Esophagus squamous epithelium (tissue), 5 donors: ENCODE measurements at places on chromosomes 12 and 14. TPM values are rescaled to one million over a fixed set of nuclear protein-coding genes. Genes with fewer than 3 reads are reported as not detected.

Gene AQP2
- total RNA-seq: not detected

Gene SLC10A1
- total RNA-seq: not detected

Gene DNAI7
- total RNA-seq: not detected

Gene PZP
- not detected for total RNA-seq

Gene GARIN6
- total RNA-seq: not detected

Gene PRB2
- total RNA-seq: not detected

Gene AMN
- 15.9 TPM for total RNA-seq

DNA sequence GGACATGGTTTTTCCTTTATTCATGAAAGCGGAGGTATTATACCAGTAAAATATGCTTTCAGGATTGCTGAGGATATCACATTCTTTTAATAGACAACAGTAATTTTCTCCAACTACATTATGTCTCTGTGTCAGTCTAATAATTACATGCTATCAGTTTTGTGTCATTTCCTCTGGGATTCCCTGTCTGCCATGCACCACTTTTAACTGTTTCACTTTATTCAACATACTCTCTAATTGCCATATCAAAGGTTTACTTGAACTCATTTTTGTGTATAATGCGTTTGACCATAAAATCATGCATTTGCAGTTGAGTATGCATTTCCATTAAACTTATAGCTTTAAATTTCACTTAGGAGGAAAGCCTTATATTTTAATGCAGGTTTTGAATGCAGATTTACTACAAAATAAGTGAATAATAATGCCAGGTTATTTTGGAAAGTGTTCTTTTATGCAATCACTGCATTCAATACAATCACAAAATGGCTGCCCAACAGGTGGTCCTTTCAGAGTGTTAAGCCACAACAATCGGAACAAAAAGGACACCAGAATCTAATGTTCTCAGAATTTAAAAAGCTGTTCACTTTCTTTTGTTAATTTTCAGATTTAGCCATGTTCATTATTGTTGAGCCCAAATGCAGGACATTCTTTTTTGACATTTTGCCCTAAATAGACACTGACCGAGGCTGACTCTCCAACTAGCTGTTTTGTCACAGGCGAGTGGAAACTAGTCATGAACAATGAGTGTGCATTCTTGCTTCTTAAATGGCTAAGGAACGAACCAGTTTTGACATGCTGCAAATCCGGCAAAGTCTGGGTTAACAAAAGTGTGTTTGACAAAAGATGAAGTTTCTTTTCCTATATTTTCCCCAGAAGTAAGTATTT, 40.9 kb downstream of the MBIP start:
- H3K4me1 ChIP-seq: no peaks in the 10 kb centered on the region
- H3K27ac ChIP-seq: no peak overlapping the region
- H3K4me3 ChIP-seq: no peak overlapping the region

DNA sequence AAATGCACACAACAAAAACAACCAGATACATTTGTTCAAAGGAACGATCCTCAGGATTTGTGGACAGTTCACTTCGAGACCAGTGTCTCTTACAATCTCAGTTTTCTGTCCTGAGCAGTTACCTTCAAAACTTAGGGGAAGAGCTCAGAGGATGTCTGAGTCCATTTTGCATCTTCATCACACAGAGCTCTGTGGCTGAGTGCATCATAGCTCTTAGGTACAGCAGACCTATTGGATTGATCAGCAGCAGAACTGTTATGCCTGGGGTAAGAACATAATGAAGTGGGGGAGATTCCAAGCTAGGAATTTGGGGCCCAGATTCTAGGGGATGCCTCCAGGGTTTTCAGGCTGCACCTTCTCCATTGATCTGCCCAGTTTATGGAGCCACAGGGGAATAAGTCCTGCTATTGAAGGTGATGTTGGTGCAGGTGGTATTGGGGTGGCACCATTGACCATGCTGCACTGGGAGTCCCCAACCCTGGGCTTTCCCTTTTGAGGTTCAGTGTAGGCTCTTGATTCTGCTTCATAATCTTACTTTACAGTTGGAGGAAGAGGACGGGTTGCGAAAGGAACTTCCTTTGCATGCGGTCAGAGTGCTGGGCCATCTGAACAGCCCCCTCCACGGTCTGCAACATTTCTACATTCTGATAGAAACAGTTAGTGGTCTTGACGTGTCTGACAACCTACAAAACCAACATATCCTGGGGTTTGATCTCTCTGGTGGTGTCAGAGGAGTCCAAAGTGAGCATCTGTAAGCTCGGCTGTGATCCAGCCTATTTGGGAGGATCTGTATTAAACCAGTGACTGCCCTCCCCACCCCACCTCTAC, 112.8 kb downstream of the CHST11 start:
- peak; percentile 16 for DNase-seq
- no peak overlapping the region for H3K4me3 ChIP-seq
- no peaks in the 10 kb centered on the region for H3K4me1 ChIP-seq
- no peaks in the 10 kb centered on the region for H3K36me3 ChIP-seq
- H3K27me3 ChIP-seq: no peaks in the 10 kb centered on the region

- no peaks in the 10 kb centered on the region for H3K27me3 ChIP-seq
- peaks cover 4% of the 10 kb centered on the region for H3K36me3 ChIP-seq
- no peak overlapping the region for H3K4me3 ChIP-seq
- DNase-seq: no peak
- H3K27ac ChIP-seq: peak overlapping the region; percentile 88
Observed at GRCh38 chr14:81400852-81401251, 728 bp upstream of the STON2 start.

DNA sequence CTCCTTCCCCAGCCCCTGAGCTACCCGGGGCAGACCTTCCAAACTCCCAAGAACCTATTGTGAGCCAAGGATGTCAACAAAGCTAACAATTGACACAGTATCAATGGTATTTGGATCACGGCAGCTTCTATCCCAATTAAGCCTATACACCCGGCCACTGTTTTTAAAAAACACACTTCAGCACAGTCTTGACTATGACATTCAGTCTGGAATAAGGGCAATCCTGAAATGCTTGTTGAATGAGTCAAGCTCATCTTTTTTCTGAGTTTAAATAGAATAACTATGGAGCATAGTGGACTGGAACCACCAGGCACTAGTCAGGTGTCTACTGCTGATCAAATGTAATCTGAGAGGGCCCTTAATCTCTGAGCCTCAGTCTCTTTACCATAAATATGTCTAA, 5.7 kb downstream of the DENND5B start:
- H3K4me3 ChIP-seq: no peak overlapping the region
- H3K36me3 ChIP-seq: no peaks in the 10 kb centered on the region
- H3K27ac ChIP-seq: no peak overlapping the region
- H3K27me3 ChIP-seq: no peaks in the 10 kb centered on the region
- no peaks in the 10 kb centered on the region for H3K4me1 ChIP-seq

GRCh38 chr12:23361971-23362370, 587.5 kb downstream of the SOX5 start:
- no peaks in the 10 kb centered on the region for H3K36me3 ChIP-seq
- no peak for DNase-seq
- H3K27me3 ChIP-seq: no peaks in the 10 kb centered on the region
- H3K27ac ChIP-seq: no peak overlapping the region

DNA sequence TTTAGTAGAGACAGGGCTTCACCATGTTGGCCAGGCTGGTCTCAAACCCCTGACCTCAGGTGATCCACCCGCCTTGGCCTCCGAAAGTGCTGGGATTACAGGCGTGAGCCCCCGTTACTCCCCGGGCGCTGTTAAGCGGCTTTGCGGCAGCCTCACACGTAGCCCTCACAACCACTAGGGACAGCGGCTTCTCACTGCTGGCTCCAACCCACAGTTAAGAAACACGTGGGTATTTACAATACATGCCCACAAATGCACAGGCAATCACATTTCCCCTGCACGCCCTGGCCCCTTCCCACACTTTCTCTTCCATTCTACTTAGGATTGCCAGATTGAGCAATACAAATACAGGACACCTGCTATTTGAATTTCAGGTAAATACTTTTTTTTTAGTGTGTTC, 37.0 kb upstream of the EIF5 start:
- no peaks in the 10 kb centered on the region for H3K4me1 ChIP-seq
- DNase-seq: no peak
- H3K27ac ChIP-seq: no peak overlapping the region

- H3K36me3 ChIP-seq: peaks cover 97% of the 10 kb centered on the region
- no peak overlapping the region for H3K27ac ChIP-seq
- no peak overlapping the region for H3K4me3 ChIP-seq
- H3K4me1 ChIP-seq: no peaks in the 10 kb centered on the region
- no peaks in the 10 kb centered on the region for H3K27me3 ChIP-seq
Observed at GRCh38 chr12:132115500-132115899, 28.6 kb downstream of the DDX51 start.

DNA sequence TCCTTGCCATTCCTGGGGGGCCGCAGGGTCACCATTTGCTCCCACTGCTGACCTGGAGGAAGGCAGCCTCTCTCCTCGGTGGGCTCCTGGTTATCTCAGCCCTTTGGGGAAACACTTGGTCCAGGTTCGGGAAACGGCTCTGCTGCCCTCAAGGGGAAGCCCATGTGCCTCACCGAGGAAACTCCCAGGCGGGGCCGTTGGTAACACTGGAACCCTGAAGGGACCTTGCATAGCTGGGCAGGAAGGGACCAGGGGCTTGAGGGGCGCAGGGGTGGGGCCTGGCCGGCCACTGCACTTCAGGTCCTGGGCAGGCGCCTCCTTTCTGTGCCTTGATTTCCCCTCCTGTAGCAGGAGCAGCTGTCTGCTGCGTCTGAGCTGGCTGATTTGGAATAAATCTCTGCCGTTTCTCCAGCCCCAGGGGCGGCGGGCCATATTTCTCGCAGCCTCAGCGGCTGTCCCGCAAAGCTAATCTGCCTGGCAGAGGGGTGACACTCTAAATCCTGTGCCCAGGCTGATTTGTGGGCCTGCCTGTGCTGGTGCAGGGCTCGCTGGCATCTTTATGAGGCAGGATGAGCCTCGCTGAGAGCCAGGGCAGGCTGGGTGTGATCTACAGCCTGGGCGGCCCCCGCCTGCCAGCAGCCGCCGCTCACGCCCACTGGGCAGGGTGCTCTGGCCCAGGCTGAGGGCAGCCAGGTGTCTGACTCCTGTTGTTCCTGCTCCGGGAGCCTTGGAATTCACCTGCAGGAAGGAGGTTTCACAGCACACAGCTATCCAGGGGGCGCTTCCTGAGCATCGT, 49.7 kb downstream of the KIF26A start:
- DNase-seq: no peak
- H3K27me3 ChIP-seq: no peaks in the 10 kb centered on the region
- H3K36me3 ChIP-seq: no peaks in the 10 kb centered on the region
- peaks cover 20% of the 10 kb centered on the region for H3K4me1 ChIP-seq
- no peak overlapping the region for H3K4me3 ChIP-seq

DNA sequence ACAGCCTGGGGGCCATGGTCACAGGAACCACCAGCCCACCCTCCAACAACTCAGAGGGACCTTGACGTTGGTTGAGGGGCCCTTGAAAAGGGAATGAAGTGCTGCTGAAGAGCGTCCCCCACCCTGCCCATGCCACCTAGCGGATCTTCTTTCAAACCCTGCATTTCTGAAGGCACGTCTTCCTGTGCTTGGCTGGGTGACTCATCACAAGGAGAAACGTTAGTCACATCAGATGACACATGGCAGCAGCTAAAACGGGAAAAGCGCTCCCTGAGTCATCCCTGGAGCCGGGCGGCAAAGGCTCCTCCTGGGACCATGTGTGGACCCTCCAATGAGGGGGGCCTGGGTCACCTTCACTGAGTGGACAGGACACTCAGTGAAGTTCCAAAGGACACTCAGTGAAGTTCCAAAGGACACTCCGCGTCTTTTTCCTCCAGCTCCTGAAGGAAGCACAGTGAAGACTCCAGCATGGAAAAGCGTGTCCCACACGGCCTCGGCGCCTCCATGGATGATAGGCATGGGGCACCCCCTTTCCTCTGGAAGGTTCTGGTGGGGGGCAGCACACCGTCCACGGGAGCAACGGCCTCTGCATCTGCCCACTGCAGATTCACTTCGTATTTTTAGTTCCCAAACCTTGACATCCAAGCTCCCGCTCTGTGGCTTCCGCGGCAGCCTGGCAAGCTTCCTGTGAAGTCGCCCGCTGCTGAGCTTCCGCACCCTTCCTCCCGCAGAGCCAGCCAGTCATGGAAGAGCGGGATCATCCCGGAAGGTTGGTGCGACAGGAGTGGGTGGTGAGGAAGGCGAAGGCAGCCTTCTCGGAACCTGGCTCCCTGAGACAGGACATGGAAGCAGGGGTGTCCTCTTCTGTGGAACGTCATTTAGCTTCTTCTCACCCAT, 383.4 kb downstream of the VRK1 start:
- H3K4me1 ChIP-seq: no peaks in the 10 kb centered on the region
- no peaks in the 10 kb centered on the region for H3K36me3 ChIP-seq
- DNase-seq: no peak
- H3K27ac ChIP-seq: no peak overlapping the region
- H3K4me3 ChIP-seq: no peak overlapping the region

- H3K27ac ChIP-seq: peak overlapping the region; percentile 87
- peaks cover 5% of the 10 kb centered on the region for H3K4me1 ChIP-seq
- no peaks in the 10 kb centered on the region for H3K36me3 ChIP-seq
- DNase-seq: no peak
Observed at GRCh38 chr12:16350682-16351081, 3.2 kb downstream of the MGST1 start.

DNA sequence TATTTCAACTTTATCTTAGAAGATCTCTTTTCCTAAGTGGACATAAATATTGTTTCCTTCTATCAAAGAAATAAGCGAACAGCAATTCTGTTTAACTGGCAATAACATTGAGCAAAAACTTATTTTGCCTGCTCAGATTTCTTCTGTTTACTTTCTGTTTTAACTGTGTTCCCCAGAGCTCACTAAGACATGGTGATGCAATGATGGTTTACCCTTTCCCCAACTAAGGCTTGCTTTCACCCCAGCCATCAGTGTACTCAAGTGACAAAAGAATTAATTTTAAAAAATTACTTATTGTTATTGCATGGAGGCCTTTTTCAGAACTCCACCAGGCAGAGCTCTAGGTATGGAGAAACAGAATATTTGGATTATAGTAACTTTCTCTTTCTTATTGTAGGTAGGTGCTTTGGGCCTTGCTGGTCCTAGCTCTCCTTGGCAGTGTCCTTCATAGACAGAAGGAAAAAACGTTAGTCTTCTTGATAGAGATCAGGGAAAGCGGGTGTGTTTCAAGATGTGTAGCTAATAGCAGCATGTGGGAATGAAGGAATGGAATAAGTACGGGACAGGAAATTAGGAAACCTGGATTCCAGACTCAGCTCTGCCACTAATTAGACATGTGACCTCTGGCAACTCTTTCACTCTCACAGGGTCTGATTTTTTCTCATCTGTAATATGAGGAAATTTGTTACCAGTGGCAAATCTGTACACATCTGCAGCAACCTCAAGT, 14.6 kb upstream of the DDHD1 start:
- no peak overlapping the region for H3K27ac ChIP-seq
- no peak overlapping the region for H3K4me3 ChIP-seq

GRCh38 chr14:61489512-61489911, 168.1 kb downstream of the PRKCH start:
- peaks cover 83% of the 10 kb centered on the region for H3K36me3 ChIP-seq
- H3K27ac ChIP-seq: peak overlapping the region; percentile 42
- no peak for DNase-seq

DNA sequence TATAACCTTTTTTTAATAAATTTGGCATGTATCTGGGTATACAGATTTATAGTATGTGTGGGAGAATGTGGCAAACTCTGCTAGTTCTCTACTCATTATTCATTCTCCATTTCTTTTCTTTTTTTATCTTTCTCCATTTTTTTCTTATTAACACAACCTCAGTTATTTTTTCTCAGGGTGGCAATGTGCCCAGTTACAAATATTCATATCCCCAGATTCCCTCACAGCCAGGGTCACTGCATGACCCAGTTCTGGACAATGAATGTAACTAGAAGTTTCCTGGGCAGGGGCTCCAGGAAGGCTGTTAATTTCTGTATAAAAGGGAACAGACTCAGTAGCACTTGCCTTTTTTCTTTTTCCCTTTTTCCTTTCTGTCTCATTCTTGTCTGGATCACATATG, 95.6 kb downstream of the VCPKMT start:
- DNase-seq: no peak
- no peak overlapping the region for H3K4me3 ChIP-seq
- H3K36me3 ChIP-seq: no peaks in the 10 kb centered on the region
- no peaks in the 10 kb centered on the region for H3K27me3 ChIP-seq
- no peak overlapping the region for H3K27ac ChIP-seq
